ENCODE measurements at places on chromosomes 6 and 20. TPM values are rescaled to one million over a fixed set of nuclear protein-coding genes. Genes with fewer than 3 reads are reported as not detected.

XKR7 gene
- 6.2 TPM for total RNA-seq

MUC22 gene
- total RNA-seq, result not detected

XRN2 gene
- total RNA-seq, result 77.7 TPM

ADTRP gene
- not detected for total RNA-seq

RAB44 gene
- total RNA-seq, result not detected

JAG1 gene
- 21.2 TPM for total RNA-seq

SALL4 gene
- total RNA-seq, result 1.6 TPM

CALHM6 gene
- not detected for total RNA-seq

RNF39 gene
- not detected for total RNA-seq

ACSS1 gene
- 32.2 TPM for total RNA-seq

TSPO2 gene
- not detected for total RNA-seq

FOXS1 gene
- total RNA-seq, result 6.3 TPM

RBM12 gene
- total RNA-seq, result 100 TPM

CFAP61 gene
- total RNA-seq, result 0.28 TPM

PCSK2 gene
- total RNA-seq, result not detected

ADGRB3 gene
- total RNA-seq, result 0.10 TPM

TRAM2 gene
- 56.7 TPM for total RNA-seq

WFDC12 gene
- total RNA-seq, result not detected

ZNF343 gene
- total RNA-seq, result 13.4 TPM

HLA-DOA gene
- total RNA-seq, result 0.08 TPM

CST4 gene
- total RNA-seq, result not detected
